ENCODE measurements at places on chromosomes 5 and 9.

DNA sequence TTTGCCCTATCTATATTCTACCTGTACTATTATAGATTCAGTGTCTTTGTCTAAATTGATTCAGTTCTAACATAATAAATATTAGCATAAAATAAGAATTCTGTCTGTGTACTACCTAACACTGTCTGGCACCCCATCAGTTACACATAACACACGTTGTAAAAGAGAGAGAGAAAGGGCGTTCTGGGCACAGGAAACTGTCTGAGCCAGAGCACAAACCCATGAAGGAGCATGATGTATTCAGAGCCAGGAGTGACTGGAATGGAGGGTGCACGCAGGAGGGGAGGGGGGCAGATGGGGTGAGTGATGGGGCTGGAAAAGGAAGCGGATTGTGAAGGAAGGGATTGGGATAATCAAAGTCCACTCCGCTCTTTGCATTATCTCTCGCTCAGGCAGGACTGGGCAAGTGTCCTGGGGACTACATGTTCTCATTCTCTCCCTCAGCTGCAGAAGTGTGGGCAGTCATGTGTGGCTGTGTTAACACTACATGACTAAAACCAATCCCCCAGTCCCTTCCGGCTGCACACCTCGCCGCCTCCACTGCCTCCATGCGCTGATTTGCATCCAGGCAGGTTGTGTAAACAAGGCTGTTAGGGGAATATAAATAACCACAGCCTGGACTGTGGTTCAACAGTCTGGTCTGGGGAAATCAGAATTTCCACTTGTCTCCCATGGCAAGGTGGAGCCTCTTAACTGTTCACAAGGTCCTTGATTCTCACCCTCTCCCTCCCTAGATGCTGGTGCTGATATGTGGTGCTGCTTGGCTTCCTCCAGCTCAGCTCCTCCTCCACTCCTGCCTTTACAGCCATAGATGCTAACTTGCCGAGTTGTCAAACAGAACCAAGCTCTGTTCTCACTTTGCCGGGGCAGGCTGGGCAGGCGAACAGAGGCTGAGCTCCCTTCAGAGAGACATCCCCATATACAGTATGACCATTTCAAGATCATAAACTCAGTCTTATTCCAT, 367.5 kb upstream of the BRINP1 start:
- no peak for DNase-seq

- DNase-seq, result no peak
Measured at GRCh38 chr9:137428841-137429545, 5.8 kb downstream of the NOXA1 start.

- no peak for DNase-seq
Measured at GRCh38 chr5:97547999-97548738, 365.1 kb upstream of the RIOK2 start.

DNA sequence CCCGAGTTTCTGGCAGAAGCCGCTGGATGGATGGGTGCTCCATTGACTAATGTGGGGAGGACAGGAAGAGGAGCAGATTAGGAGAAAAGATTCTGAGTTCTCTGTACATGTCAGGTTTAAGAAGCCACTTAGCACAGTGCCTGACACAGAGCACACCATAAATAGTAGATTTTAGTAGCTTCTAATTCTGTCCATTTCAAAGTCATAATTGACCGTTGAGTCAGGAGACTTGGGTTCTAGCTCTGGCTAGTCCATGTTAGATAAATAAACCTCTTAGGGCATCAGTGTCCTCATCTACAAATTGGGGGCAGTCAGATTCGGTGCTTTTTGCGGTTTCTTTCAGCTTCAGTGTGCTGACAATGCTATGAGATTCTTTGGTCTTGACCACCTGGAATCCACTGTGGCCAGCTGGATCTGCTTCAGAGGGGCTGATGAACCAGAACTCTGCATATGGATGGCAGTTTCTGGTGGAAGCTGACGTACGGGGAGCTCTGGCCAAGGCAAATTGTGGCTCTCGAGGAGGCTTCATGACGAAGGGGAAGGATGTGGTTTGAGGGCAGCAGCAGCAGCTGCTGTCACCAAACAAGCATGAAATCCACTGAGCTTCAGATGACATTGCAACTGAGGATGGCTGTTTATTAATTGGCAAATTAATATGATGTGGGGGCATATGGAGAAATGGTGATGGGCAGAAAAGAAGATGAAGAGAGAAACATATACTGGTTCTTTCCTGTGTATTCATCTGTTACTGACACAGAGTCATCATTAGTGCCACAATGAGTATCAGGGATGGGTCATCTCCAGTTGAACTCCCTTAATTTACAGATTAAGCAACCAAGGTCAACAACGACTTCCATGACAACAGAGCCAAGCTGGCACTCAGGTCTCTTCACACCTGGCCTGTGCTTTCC, 134.4 kb downstream of the AOPEP start:
- no peak for DNase-seq

- no peak for DNase-seq
Measured at GRCh38 chr5:88955403-88955802, 72.4 kb upstream of the MEF2C start.

- DNase-seq, result no peak
Measured at GRCh38 chr5:143679777-143680176, 132.2 kb upstream of the HMHB1 start.

GRCh38 chr5:9642621-9643020, 12.5 kb upstream of the TAS2R1 start:
- DNase-seq, result no peak

DNA sequence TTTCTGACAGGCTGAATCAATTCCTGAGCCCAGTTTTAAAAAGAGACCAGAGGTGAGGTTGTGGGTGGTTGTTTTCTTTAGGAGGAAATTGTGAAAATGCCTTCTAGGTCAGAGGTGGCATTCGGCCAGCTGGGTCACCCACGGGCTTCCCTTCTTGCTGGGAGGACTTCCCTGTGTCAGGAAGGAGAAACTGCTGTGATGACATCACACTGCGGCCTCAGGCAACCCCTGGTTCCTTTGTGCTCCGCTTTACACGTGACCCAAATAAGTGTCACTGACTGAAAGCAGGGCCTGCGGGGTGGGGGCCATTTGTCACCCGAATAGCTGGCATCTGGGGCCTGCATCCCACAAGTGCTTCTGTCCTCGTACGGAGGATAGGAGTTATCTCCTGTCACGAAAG, 39.7 kb downstream of the FABP6 start:
- DNase-seq, result peak; percentile 74

DNA sequence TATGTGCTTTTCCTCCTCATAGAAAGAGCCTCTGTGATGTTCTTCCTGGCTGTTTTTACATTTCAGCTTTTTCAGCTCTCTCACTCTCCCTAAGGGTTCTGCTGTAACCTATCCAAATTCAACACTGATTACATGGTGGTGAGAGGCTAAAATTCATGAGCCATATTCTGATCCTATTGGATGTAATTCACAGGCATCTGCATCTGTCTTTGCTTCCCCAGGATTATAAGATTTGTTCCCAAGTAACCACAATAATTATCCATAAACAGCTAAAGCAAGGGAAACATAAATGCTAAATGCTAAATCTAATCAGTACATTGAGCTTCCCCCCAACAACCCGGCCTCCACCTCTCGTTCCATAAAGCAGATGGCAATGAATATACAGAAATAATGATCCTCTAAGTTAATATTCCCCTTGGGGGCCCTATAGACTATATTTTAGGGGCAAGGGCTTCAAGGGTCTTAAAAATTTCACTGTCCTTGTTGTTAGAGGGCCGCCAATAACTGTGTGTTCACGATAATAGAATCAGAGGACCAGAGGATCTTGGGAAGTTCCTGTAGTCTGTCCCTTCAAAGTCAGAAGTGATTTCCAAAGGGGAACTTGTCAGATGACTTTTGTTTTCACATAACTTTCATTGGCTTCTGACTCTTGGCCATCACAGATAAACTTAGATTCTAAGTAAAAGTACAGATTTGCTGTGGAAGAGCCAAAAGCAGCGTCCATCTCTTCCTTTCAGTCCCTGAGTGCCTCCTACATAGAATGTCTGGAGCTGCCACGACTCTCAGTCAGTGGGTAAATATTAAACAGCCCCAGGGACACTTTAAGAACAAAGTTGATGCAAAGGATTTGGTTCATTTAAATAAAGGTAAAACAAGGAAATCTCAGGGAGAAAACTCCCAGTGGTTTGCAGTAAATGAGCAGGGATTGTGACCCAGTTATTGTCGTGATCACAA, 125.6 kb downstream of the ALDH1A1 start:
- DNase-seq, result no peak

- no peak for DNase-seq
Measured at GRCh38 chr9:121398374-121398773, 28.3 kb upstream of the STOM start.

DNA sequence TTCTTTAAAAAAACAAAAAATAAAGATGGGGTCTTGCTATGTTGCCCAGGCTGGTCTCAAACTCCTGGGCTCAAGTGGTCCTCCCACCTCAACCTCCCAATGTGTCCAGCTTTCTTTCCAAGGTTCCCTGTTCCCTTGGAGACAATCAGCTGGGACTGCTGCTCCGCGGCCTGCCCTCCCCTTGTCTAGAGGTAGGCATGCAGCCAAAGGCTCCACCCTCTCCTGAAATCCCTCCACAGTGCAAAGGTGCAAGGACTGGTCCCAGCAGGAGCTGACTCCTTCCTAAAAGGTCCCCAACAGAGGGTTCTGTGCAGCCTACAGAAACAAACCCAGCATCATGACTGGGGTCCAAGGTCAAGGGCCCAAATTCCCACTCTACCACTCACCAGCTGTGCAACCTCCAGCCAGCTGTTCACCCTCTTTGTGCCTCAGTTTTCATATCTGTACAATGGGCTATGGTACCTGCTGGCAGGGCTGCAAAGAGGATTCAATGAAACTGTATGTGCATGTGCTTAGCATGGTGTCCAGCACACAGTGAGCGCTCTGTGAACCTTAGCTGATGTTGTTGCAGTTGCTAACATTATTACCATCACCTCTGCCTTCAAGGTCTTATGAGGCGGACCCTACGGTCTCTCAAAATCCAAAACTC, 47.5 kb downstream of the BARX1 start:
- no peak for DNase-seq

DNA sequence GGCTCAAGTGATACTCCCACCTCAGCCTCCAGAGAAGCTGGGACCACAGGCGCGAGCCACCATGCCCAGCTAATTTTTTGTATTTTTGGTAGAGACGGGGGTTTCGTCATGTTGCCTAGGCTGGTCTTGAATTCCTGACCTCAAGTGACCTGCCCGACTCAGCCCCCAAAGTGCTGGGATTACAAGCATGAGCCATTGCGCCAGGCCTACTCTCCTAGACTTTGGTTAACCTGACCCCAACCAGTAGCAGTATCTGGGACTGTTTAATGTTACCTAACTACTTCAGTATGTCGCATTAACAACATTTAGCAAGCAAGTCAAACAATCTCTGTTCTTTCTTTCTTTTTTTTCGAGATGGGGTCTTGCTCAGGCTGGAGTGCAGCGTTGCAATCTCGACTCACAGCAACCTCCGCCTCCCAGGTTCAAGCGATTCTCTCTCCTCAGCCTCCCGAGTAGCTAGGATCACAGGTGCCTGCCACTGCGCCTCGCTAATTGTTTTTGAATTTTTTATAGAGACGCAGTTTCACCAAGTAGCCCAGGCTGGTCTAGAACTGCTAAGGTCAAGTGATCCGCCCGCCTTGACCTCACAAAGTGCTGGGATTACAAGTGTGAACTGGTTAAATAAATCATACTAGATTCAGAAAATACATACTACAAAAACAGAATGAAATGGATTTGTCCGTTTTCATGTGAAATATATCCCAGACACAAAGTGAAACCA, 2.0 kb downstream of the AK3 start:
- no peak for DNase-seq

- no peak for DNase-seq
Measured at GRCh38 chr9:9558907-9559306, 1053.9 kb downstream of the PTPRD start.

DNA sequence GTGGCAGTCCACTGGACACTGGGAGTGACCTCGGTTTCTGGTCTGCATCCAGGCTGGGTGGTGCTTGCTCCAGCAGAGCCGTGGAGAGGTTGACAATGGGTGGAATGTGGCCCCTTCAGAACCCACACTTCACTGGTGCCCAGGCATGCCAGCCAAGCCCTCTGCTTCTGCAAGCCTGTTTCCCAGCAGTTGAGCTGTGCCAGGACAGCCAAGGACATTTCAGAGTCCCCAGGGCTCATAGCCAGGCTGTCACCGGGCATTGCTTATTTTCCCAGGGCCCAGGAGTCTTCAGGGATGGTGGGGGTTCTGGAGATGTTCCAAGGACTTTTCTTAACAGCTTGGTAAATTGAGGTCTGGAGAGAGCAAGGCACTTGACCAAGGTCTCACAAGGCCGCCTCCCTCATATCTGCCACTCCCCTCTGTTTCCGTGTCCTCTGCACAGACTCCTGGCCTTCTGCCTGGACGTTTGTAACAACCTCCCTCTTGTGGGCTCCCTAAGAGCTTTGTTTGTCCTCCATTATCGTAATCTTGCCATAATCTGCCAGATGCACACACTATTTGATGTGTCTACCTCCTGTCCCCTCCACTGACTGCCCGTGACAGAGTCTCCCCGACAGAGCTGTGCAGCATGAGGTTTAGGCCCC, 3.8 kb upstream of the NDST1 start:
- DNase-seq, result no peak

- peak; percentile 64 for DNase-seq
Measured at GRCh38 chr9:93207326-93207814, 23.4 kb downstream of the WNK2 start.

- no peak for DNase-seq
Measured at GRCh38 chr5:150017226-150018005, 16.9 kb downstream of the HMGXB3 start.

DNA sequence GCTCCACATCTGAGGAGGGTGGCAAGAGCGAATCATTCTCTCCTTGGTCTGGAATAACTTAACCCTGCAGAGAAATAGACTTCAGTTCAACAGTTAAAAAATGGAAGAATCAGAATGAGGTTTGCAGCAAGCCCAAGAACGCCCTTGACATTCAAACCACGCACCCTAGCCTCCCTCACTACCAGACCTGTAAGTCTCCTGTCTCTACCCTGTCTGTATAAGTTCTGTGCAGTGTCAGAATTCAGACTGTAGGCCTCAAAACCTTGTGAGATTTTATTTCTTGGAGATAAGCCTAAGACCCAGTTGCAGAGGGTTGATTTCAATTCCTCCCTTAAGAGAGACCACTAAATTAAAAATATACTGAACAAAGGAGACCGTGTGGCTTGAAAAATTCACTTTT, 35.8 kb upstream of the PLPP1 start:
- no peak for DNase-seq

DNA sequence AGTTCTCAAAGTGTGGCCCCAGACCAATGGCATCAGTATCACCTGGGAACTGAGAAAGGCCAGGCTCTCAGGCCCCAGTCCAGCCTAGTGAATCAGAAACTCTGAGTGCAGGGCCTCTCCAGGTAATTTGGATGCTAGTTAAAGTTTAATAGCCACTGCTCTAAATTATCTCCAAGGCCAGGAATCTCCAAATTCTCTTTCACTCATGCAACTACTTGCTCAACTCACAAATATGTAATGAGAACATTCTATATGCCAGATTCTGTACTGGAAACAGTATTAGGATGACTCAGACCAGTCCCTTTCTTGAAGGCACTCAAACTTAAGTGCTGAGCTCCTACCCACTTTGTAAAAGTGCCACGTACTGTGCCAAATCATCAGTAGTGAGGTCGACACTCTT, 84.6 kb downstream of the PAPPA start:
- no peak for DNase-seq
